ENCODE measurements at places on chromosomes 13 and 19. TPM values are rescaled to one million over a fixed set of nuclear protein-coding genes. Genes with fewer than 3 reads are reported as not detected.

GRCh38 chr13:107069108-107069776 lies 501.3 kb upstream of the ARGLU1 start:
- no peak for DNase-seq

DNA sequence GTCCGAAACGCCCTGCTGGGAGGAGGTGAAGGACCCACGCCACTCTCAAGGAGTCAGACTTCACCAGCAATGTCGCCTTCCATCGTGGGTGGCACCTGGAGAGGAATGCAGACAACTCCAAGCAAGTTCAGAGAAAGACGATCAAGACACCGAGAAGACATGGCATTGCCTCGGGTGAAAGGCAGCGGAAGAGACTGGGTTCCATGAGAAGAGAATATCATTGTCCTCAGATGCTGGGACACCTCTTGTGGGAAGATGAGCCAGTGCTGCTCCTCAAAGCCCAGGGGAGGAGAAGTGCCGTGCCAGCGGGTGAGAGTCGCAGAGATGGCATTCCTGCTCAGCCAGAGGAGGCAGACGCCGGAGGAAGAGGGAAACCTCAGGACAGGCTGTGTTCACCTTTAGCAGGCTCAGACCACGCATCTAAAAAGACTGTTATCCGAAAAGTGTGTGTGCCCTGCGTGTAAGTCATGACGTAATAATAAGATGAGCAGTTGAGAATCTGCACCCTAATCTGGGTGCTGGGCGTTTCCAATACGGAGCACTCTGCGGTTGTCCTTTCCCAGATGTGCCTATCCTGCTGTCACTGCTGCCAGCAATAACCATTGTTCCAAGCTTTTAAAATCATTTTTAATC lies 144.6 kb upstream of the SPACA7 start:
- DNase-seq: no peak

DNA sequence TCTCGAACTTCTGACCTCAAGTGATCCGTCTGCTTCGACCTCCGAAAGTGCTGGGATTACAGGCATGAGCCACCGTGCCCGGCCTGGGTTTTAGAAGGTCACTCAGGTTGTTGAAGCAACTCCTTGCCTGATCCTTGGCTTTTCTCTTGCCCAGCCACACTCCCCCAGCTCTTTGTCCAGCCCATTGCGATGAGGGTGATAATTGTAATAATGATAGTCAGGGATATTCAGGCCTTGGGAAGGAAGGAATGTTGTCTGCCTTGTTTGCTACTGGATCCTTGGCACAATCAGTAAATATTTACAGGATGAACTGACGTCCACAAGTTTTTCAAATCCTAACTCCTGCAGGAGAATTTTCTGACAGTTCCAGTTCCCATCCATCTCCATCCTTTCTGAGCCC lies 1.8 kb downstream of the THOP1 start:
- no peak for DNase-seq

Gene PPP1R37
- total RNA-seq: 16.5 TPM

Gene RFXAP
- 2.6 TPM for total RNA-seq

Data from thymus (tissue), 14 donors.